IMR-90 (cell line): ENCODE measurements at places on chromosomes 1 and 21. TPM values are rescaled to one million over a fixed set of nuclear protein-coding genes. Genes with fewer than 3 reads are reported as not detected.

Gene IFI44L
- 0.18 and 0.28 TPM in 2 replicates for total RNA-seq

Gene HTR1D
- total RNA-seq, result under 0.01 and 0.18 TPM in 2 replicates

Gene OR2T27
- total RNA-seq, result not detected in 2 replicates

Gene C4BPB
- total RNA-seq, result not detected in 2 replicates

Gene IL12RB2
- total RNA-seq, result not detected in 2 replicates

Gene CLCA1
- not detected in 2 replicates for total RNA-seq

Gene CYP4Z1
- total RNA-seq, result not detected in 2 replicates

Gene ELF3
- under 0.01 TPM in 1 of 2 replicates, not detected in the other for total RNA-seq

Gene KIF17
- 4.5 and 4.7 TPM in 2 replicates for total RNA-seq

Gene KRTAP20-3
- total RNA-seq, result not detected in 2 replicates

Gene PTPN22
- 0.18 and 0.28 TPM in 2 replicates for total RNA-seq

Gene C1orf185
- total RNA-seq, result not detected in 2 replicates

Gene CD52
- total RNA-seq, result not detected in 2 replicates

Gene RNASEL
- total RNA-seq, result 6.4 and 6.5 TPM in 2 replicates

Gene FGR
- not detected in 2 replicates for total RNA-seq

Gene SERPINC1
- not detected in 2 replicates for total RNA-seq
